ENCODE measurements at places on chromosomes 12 and 14. TPM values are rescaled to one million over a fixed set of nuclear protein-coding genes. Genes with fewer than 3 reads are reported as not detected.

DNA sequence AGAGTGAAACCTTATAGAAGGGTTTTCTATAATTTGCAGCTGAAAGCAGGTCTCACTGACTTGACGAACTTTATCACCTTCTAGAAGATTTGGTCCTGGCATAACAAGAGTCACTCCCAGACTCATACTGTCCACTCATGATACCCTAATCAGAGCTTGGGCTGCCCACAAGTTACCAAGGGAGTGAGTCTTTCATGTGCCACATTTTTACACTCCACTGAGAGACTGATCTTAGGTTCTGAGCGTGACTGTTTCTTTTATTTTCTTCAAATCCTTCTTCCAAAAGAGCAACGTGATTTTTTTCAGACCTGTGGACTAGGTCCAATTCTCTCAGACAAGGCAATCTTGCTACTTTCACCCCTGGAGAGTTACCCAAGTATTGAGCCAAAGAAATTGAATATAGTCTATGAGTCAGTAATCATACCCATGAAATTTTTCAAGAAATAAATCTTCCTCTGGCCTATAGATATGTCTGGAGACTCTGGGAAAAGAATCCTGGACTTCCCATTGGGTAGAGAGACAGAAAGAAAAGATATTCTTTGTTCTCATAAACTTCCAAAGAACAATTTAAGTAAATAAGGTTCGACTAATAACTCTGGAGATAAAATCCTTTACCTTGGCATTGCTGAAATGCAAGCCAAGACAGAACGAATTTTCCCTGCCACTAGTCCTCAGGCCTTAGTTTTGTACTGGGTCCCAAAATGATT is 26.9 kb downstream of the SIX1 start:
- peaks cover 27% of the 10 kb centered on the region for H3K27me3 ChIP-seq
- H3K36me3 ChIP-seq: no peaks in the 10 kb centered on the region
- no peak overlapping the region for H3K27ac ChIP-seq

GRCh38 chr14:61754627-61755381 is 7.4 kb upstream of the SNAPC1 start:
- peaks cover 12% of the 10 kb centered on the region for H3K36me3 ChIP-seq
- peaks cover 25% of the 10 kb centered on the region for H3K4me1 ChIP-seq
- H3K4me3 ChIP-seq: no peak overlapping the region
- DNase-seq: no peak
- H3K27ac ChIP-seq: no peak overlapping the region
- H3K27me3 ChIP-seq: peaks cover 7% of the 10 kb centered on the region

- no peak for DNase-seq
- H3K4me3 ChIP-seq: no peak overlapping the region
- H3K27me3 ChIP-seq: peaks cover 88% of the 10 kb centered on the region
- H3K27ac ChIP-seq: no peak overlapping the region
Observed at GRCh38 chr12:54024581-54025305, 3.5 kb upstream of the HOXC6 start.

DNA sequence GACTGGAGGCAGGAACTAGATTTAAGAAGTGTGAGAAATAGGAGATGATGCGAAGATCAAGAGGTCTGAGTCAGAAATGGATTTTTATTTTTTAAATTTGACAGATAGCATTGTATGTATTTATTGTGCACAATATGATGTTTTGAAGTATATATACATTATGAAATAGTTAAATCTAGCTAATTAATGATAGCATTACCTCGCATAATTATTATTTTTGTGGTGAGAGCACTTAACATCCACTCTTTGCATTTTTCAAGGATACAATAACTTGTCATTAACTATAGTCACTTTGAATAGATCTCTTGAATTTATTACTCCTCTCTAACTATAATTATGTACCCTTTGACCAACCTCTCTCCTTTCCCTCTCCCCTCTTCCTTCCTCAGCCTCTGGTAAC is 3.7 kb downstream of the SMOC1 start:
- no peaks in the 10 kb centered on the region for H3K36me3 ChIP-seq
- H3K27ac ChIP-seq: no peak overlapping the region
- DNase-seq: no peak
- peaks cover 2% of the 10 kb centered on the region for H3K4me1 ChIP-seq

GRCh38 chr12:132600048-132601032 is 10.0 kb downstream of the LRCOL1 start:
- H3K27me3 ChIP-seq: peaks cover 44% of the 10 kb centered on the region
- no peak overlapping the region for H3K27ac ChIP-seq
- peaks cover 24% of the 10 kb centered on the region for H3K4me1 ChIP-seq
- DNase-seq: peak; percentile 44
- H3K4me3 ChIP-seq: peak overlapping the region; percentile 53

- H3K36me3 ChIP-seq: no peaks in the 10 kb centered on the region
- no peak overlapping the region for H3K27ac ChIP-seq
- no peaks in the 10 kb centered on the region for H3K4me1 ChIP-seq
- no peak for DNase-seq
- H3K27me3 ChIP-seq: peaks cover 26% of the 10 kb centered on the region
Observed at GRCh38 chr12:13941258-13942249, 39.8 kb downstream of the GRIN2B start.

GRCh38 chr14:71967704-71968103 is 35.5 kb downstream of the RGS6 start:
- no peak overlapping the region for H3K27ac ChIP-seq
- peaks cover 13% of the 10 kb centered on the region for H3K27me3 ChIP-seq
- H3K4me1 ChIP-seq: no peaks in the 10 kb centered on the region

The HAL gene
- total RNA-seq: 0.69 TPM

The LRRC43 gene
- total RNA-seq: not detected

The CACNB3 gene
- total RNA-seq: 14.9 TPM

Measured in activated CD4-positive, alpha-beta T cell treated with anti-CD3 and anti-CD28 coated beads, Interleukin-2, amount 10 ng/mL, durations not matched to agents 7 days and 5 days (primary cell).